ENCODE measurements at places on chromosomes 12 and 14.

DNA sequence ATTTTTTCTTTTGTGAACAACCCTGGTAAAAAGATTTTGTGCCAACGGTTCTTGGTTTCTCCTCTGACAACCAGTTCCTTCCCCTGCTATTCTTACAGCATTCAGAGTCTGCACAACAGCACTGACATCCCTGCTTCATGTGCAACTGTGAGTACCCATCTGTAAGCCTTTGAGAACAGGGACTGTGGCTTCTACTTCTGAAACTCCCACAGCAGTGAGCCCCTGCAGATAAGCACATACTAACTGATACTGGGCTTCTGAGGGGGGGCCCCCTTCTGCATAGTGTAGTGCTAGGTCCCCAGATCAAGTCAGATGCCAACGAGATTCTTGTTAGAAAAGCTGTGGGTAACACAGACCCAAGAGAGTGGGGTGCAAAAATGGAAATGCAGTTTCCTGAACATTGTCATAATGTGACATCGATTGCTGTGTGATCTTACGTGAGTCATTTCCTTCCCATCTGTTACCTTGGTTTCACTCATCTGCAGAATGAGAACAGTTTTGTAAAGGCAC is 11.1 kb upstream of the NINJ2 start:
- DNase-seq: no peak

DNA sequence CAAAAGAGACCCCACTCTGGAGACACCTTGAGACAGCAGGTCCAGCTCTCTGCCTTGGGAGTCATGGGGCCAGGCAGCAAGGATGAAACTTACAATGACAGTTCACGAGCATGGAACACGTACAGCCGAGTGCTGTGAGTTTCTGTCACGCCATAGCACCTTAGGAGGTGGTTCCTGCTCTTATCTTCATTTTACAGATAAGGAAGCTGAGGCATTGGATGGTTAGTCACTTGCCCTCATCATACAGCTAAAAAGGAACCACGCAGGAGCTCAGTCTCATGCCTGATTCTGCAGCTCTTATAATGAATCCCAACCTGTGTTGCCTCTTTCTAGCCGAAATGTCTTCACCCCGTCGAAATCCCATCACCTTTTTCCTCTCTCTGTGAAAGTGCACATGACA is 39.9 kb downstream of the C14orf132 start:
- DNase-seq: no peak

- DNase-seq: no peak
Measured at GRCh38 chr14:95683793-95684192, 2.4 kb upstream of the TCL1B start.

DNA sequence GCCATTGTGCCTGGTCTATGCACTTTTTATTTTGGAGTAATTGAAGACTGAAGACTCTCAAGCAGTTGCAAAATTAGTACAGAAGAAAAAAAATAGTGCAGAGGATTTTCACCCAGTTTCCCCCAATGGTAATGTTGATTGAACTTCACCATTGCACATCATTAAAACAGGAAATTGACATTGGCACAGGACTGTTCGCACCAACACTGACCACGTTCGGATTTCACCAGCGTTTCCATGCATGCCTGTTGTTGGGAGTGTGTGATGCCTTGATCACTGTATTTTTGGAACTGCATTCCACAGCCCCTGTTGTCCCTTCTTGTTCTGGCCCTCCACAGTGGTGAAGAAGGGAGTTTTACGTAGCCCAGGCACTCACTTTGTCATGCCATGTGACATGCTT is 67.1 kb downstream of the FOXN4 start:
- DNase-seq: no peak

GRCh38 chr12:117738233-117738632 is 230.6 kb downstream of the KSR2 start:
- no peak for DNase-seq

Measured in tibial nerve (tissue), 4 donors.